Progenitor cell of endocrine pancreas (in vitro differentiated cells): ENCODE measurements at places on chromosomes 13 and 19.

- no peak overlapping the region for H3K27ac ChIP-seq
- H3K27me3 ChIP-seq: peaks cover 12% of the 10 kb centered on the region
- no peak overlapping the region for H3K4me3 ChIP-seq
Observed at GRCh38 chr19:28155265-28155664, 1057.7 kb downstream of the UQCRFS1 start.

DNA sequence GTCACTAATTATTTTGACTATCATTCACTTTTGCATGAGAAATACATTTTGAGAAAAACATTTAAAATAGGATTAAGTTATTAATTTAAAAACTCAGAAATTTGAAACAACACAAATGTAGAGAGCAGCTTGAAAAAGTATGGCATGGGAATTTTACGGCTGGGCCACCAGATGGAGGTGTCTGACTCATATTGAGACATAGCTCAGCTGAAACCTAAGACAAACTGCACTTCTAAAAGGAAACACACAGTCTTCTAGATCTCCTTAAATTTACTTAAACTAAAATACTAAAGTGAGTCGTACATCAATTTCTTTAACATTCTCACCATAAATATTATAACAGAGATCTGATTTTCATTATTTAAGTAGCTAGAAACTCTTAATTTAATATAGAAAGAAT, 41.9 kb upstream of the POSTN start:
- no peak for DNase-seq
- H3K4me1 ChIP-seq: peaks cover 4% of the 10 kb centered on the region
- H3K27ac ChIP-seq: no peak overlapping the region
- H3K4me3 ChIP-seq: no peak overlapping the region
- H3K36me3 ChIP-seq: peaks cover 2% of the 10 kb centered on the region

GRCh38 chr13:112638919-112639318, 50.9 kb upstream of the ATP11A start:
- H3K27me3 ChIP-seq: peaks cover 44% of the 10 kb centered on the region
- H3K4me3 ChIP-seq: no peak overlapping the region
- no peak for DNase-seq
- peaks cover 1% of the 10 kb centered on the region for H3K4me1 ChIP-seq
- H3K36me3 ChIP-seq: no peaks in the 10 kb centered on the region

- H3K27me3 ChIP-seq: no peaks in the 10 kb centered on the region
- H3K36me3 ChIP-seq: no peaks in the 10 kb centered on the region
- DNase-seq: no peak
- no peak overlapping the region for H3K4me3 ChIP-seq
- peaks cover under 1% of the 10 kb centered on the region for H3K4me1 ChIP-seq
Observed at GRCh38 chr19:35105411-35106290, 10.0 kb upstream of the FXYD3 start.

DNA sequence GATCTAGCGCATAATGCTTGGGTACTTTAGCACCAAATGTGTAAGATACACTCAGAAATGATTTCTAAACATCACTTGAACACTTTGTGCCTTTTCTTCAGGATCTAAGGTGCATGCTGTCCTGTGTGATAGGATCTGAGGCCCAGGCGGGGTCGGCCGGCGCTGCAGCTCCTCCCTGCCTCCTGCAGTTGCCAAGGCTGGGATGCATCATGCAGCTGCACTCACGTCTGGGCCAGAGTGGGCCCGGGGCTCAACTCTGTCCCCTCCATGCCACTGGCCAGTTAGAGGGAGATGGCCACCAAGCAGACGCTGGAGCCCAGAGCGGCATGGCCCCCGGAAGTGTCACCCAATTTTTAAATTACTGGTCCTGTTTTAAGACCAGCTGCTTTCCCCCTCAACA, 29.3 kb upstream of the CD33 start:
- H3K27me3 ChIP-seq: peaks cover 21% of the 10 kb centered on the region
- no peak for DNase-seq
- no peaks in the 10 kb centered on the region for H3K36me3 ChIP-seq
- H3K27ac ChIP-seq: no peak overlapping the region

DNA sequence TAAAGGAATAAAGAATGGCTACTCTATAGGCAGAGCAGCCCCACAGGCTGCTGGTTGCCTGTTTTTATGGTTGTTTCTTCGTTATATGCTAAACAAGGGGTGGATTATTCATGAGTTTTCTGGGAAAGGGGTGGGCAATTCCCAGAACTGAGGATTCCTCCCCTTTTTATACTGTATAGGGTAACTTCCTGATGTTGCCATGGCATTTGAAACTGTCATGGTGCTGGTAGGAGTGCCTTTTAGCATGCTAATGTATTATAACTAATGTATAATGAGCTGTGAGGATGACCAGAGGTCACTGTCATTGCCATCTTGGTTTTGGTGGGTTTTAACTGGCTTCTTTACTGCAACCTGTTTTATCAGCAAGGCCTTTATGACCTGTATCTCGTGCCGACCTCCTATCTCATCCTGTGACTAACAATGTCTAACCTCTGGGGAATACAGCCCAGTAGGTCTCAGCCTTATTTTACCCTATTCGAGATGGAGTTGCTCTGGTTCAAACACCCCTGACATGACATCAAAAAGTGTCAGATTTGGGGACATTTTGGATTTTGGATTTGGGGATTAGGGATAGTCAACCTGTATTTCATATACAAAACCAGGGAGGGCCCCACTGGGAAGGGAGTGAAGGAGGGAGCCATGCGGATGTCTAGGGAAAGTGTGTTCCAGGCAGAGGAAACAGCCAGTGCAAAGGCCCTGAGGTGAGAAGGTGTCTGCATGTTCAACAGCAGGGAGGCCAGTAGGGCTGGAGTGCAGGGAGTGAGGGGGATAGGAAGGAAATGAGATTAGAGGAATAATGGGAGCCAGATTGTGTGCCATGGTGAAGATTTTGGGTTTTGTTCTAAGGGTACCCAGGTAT, 10.9 kb downstream of the FXYD5 start:
- H3K27me3 ChIP-seq: no peaks in the 10 kb centered on the region
- peaks cover 1% of the 10 kb centered on the region for H3K4me1 ChIP-seq
- H3K36me3 ChIP-seq: peaks cover 2% of the 10 kb centered on the region

- peaks cover 19% of the 10 kb centered on the region for H3K4me1 ChIP-seq
- DNase-seq: no peak
- H3K27ac ChIP-seq: no peak overlapping the region
- H3K36me3 ChIP-seq: peaks cover 3% of the 10 kb centered on the region
Observed at GRCh38 chr13:23817830-23818229, 71.4 kb downstream of the MIPEP start.

GRCh38 chr19:5048727-5049553, 80.0 kb downstream of the KDM4B start:
- H3K27me3 ChIP-seq: no peaks in the 10 kb centered on the region
- H3K4me1 ChIP-seq: peaks cover 14% of the 10 kb centered on the region
- peaks cover 4% of the 10 kb centered on the region for H3K36me3 ChIP-seq
- H3K4me3 ChIP-seq: no peak overlapping the region

DNA sequence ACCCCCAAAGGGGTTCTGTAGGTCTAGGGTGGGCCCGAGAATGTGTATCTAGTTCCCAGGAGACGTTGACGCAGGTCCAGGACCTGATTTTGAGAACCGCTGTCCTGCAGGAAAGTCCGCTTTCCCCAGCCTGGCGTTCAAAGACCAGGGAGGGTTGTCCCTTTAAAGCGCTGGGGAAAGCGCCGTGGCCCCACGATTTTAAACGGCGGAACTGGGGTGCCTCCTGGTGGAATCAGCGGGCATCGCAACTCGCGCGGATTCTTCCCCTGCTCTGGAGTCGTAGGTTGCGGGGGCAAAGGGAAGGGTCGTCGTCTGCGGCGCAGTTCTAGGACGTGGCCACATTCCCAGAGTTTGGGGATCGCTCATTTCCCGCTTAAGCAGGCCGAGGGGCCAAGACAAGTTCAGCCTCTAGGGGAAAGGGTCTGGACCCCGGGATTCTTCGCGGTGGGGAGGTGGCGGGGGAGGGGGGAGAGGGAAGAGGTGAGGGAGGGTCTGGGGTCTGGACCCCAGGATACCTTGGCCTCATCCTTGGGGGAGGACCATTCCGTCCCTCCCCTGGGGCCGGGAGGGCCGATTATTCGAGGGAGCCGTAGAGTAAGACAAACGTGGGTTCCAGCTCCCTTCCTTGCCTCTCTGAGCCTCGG, 7.7 kb downstream of the PNMA8B start:
- H3K27ac ChIP-seq: no peak overlapping the region
- peaks cover 64% of the 10 kb centered on the region for H3K27me3 ChIP-seq
- DNase-seq: peak; percentile 85
- peaks cover 5% of the 10 kb centered on the region for H3K4me1 ChIP-seq
- peak overlapping the region; percentile 54 for H3K4me3 ChIP-seq

GRCh38 chr19:17601683-17602082, 46.2 kb downstream of the COLGALT1 start:
- H3K27me3 ChIP-seq: peaks cover 46% of the 10 kb centered on the region
- H3K4me3 ChIP-seq: no peak overlapping the region

GRCh38 chr19:33390101-33390907, 16.8 kb downstream of the CEBPG start:
- no peak overlapping the region for H3K4me3 ChIP-seq
- H3K27me3 ChIP-seq: no peaks in the 10 kb centered on the region
- H3K36me3 ChIP-seq: no peaks in the 10 kb centered on the region
- peaks cover 7% of the 10 kb centered on the region for H3K4me1 ChIP-seq

- no peak for DNase-seq
- no peak overlapping the region for H3K4me3 ChIP-seq
- H3K4me1 ChIP-seq: peaks cover 2% of the 10 kb centered on the region
- H3K36me3 ChIP-seq: peaks cover 30% of the 10 kb centered on the region
- H3K27ac ChIP-seq: no peak overlapping the region
- no peaks in the 10 kb centered on the region for H3K27me3 ChIP-seq
Observed at GRCh38 chr19:23259961-23260360, 9.8 kb upstream of the ZNF724 start.

- H3K27me3 ChIP-seq: no peaks in the 10 kb centered on the region
- H3K4me1 ChIP-seq: peaks cover 34% of the 10 kb centered on the region
- no peak for DNase-seq
- H3K4me3 ChIP-seq: peak overlapping the region; percentile 99
- peaks cover 47% of the 10 kb centered on the region for H3K36me3 ChIP-seq
Observed at GRCh38 chr13:27921421-27921960, 1.7 kb downstream of the PDX1 start.

DNA sequence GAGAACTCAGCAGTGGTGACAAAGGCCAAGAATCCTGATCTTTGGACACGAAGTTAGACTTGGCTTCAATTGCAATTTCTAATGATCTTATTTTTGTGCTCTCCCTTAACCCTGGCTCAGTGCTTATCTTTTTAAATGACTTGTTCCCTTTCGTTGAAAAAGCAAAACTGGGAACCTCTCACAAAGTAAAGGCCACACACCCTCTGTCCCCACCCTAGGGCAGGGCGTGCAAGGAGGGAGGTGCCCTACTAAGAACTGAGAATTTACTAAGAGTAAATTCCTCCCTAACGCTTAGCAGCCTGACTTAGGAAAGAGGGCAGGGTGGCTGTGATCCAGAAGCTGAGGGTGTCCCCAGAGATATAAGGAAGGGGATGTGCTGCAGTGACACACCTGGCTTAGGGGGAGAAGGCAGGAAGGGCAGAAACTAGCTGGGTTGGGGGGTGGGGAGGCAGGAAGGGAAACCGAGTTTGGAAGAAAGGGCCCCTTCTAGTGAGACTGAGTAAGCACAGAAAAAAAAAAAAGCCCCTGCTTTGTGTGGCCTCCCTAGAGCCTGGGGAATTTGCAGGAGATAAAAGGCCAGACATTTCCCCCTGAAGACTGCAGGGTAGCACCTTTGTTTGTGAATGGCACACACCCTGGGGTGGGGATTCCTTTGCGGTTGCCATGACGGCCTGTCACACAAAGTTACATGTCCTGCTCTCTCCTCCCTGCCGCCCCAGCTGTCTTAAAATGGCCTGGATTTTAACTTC, 435.1 kb downstream of the EFNB2 start:
- DNase-seq: no peak
- peak overlapping the region; percentile 94 for H3K27ac ChIP-seq
- H3K27me3 ChIP-seq: peaks cover 3% of the 10 kb centered on the region
- H3K4me3 ChIP-seq: peak overlapping the region; percentile 6
- H3K4me1 ChIP-seq: peaks cover 35% of the 10 kb centered on the region
- H3K36me3 ChIP-seq: no peaks in the 10 kb centered on the region

DNA sequence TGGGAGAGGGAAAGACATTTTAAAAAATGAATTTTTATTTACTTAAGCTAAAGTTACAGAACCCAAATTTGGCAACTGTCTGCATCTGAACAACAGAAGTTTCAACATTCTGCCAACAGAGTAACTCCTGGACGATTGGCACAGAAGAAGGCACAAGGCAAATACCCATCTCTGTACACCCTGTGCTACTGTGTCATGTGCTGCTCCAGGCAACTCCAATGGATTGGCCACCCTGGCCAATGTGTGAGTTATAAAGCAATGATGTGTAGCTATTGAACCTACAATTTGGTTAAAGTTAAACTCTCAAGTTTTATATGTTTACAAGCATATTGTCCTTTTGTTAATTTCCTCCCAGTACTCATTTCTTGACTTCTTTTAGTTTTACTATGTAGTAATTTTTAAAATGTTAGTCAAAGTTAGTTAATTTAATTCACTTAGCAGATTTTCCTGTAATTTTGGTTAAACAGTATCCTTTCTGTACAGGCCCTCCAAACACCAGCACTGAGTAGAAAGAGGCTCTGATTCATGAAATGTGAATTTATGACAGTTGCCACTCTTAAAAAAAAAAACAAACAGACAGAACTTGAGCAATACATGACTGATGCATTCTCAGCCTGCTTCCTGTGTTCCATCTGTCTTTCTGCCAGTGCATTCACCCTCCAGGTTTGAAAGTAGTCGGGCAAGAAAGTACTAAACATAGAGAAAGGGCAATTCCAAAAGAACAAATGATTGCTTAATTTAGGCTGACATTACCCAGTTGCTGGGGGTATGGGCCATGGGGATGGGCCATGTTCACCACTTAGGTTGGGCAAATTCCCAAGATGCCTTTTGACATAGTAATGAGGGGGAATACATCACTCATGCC, 5.9 kb downstream of the STARD13 start:
- no peak for DNase-seq
- no peak overlapping the region for H3K4me3 ChIP-seq
- H3K27me3 ChIP-seq: no peaks in the 10 kb centered on the region
- no peaks in the 10 kb centered on the region for H3K36me3 ChIP-seq
- no peak overlapping the region for H3K27ac ChIP-seq

- H3K4me1 ChIP-seq: no peaks in the 10 kb centered on the region
- peaks cover 3% of the 10 kb centered on the region for H3K27me3 ChIP-seq
Observed at GRCh38 chr19:4077800-4078684, 11.3 kb upstream of the ZBTB7A start.

DNA sequence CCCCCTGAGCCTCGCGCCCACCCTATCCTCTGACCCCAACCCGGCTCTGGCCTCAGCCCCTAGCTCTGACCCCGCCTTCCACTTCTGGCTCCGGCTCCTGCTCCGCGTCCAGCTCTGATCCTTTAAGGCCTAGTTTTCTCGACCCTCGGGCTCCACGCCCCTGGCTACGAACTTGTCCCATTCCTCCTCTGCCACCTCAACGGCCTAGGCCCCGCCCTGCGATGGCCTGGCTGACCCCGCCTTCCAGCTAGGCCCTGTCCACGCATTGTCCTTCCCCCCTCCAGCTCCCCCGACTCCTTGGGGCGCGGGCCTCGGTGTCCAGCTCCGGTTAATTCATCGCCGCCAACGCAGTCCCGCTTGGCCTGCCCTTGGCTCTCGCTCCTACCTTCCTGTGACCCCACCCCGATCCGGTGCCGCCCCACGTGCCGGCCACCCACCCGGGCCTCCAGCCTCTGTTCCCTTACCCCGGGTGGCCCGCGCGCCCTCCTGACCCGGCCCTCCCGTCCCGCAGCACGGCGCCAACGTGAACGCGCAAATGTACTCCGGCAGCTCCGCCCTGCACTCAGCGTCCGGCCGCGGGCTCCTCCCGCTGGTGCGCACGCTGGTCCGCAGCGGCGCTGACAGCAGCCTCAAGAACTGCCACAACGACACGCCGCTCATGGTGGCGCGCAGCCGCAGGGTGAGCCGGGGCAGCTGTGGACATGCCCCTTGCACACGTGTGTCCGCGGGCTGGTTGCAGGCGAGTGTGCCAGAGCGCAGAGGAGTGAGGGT, 9.4 kb downstream of the BCL3 start:
- H3K27ac ChIP-seq: peak overlapping the region; percentile 91
- peaks cover 18% of the 10 kb centered on the region for H3K4me1 ChIP-seq
- peak; percentile 47 for DNase-seq
- peaks cover 42% of the 10 kb centered on the region for H3K27me3 ChIP-seq
